Astrocyte of the hippocampus (primary cell): ENCODE measurements at places on chromosomes 3 and 15.

DNA sequence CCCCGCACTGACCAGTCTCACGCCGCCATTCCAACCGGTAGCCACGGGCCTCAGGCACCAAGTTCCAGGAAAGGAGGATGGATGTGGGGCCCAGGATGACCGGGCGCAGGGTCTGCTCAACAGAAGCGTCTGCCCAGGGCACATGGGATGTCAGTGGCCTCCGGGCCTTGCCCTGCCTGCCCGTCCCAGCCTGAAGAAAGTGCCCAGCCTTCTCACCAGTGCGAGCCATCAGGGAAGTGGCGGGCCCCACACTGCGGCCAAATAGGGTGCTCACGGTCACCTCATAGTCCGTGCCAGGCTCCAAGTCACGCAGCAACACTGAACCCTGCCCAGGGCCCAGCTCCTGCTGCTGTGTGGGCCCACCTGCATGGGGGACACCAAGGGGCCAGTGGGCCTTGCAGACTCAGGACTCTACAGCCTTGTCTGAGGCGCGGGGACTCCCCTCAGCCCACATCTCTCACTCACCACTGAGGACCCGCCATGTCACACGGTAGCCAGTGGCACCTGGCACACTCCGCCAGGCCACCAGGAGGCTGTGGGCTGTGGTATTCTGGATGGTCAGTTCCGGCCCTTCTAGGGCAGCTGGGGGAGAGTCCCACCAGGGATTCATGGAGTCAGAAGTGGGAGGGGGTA, 3.1 kb downstream of the COL7A1 start:
- no peak for DNase-seq

- no peak for DNase-seq
Measured at GRCh38 chr3:22159004-22159695, 408.1 kb upstream of the ZNF385D start.

GRCh38 chr3:180417241-180417640, 184.7 kb upstream of the TTC14 start:
- no peak for DNase-seq

DNA sequence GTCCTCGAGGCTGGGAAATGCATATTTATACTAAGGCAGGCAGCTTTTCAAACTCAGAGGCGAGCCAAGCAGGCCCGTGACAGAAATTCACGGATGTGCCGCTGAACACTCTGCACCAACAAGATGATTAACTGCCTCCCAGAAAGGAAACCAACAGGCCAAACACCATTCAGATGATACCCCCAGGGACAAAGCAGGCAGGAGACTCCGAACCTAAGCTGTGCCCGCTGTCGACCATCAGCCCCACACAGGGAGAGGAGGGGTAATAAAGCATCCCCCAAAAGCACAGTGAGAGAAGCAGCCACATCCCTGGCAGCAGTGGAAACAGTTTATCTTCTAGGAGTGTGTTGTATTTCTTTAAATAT, 31.8 kb downstream of the ADAMTS17 start:
- DNase-seq, result no peak

DNA sequence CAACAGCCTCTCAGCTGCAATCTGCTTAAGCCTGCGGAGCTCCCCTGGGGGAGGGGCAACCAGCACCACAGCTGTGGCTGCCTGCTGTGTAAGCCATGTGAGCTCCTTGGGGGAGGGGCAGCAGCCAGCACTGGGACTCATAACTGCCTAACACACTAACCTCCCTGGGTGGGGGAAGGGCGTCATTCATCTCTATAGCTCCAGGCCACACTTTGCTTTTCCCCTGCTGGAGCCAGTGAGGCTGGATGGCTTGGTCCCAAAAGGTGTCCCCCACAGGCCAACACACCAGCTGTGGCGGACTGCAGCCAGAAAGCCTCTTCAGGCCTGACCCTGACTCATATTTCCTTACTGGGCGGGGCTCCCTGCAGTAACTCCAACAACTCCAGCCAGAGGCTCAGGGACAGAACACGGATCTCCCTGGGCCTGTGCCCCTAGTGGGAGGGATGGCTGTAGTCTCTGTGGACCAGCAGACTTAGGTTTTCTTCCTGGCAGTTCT, 129.8 kb downstream of the PPM1L start:
- peak; percentile 6 for DNase-seq

DNA sequence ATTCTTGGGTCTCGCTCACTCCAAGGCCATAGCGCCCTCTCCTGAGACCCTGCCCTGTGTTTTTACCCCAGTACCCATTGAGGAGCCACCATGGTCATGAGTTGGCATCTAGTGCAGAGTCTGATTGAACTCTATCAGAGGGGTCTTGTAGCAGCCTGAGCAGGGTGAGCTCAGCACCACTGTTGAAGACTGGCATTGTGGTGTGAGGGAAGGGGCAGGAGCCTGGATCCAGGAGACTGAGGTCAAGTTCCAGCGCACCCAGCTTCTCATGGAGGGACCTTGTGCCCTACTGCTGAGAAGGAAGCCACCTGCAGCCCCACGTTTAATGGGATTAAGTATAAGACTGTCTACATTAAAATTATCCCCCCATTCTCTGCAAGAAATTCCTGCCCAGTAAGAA, 65.8 kb upstream of the LARS2 start:
- DNase-seq, result no peak

DNA sequence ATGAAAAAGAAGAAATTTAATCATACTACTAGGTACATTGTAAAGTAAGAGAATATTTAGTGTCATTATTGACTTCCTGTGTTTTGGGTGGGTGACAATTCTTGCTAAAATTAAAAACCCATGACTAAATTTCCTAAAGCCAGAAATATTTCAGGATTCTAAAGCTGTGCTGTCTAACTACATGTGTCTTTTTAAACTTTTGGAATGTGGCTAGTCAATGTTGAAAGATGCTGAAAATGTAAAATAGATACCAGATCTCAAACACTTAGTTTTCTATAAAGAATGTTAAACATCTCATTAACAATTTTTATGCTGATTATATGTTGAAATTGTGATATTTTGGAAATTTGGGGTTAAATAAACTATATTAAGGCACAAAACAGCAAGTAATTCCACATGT, 308.9 kb upstream of the TMCO5A start:
- no peak for DNase-seq

- no peak for DNase-seq
Measured at GRCh38 chr3:22907161-22907780, 295.9 kb upstream of the UBE2E2 start.

GRCh38 chr3:158748237-158748828, 16.1 kb upstream of the RARRES1 start:
- DNase-seq, result no peak

DNA sequence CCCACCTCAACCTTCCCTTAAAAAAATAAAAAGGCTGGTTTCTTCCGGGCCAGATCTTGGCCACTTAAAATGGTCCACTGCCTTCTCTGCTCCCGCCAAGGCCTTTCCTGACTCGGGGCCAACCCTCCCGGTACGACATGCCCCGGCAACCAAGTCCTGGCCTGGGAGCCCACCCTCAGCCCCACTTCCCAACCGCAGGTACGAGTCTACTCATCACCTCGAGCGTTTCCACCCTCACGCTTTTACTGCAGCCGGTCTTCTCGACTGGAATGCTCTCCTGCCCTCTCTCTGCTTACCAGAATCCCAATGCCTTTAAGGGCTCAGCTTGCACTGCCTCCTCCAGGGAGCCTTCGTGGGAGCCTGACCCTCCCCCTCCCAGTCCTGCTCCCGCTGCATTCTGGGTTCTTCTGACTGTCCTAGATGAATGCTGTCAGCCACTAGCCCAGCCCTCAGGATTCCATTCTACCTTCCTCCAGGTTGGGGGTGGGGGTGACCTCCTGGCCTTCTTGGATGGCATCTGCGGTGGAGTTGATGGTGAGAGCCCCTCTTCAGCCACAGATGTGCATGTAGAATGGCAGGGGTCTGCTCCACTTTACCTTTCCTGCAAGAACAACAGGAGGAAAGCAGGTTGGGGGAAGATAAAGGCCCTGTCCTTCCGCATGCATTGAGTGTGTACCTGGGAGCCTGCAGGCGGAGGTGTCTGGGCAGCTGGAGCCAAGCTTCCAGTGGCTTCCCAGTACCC, 1.1 kb upstream of the CSRNP1 start:
- no peak for DNase-seq

- peak; percentile 67 for DNase-seq
Measured at GRCh38 chr15:43998607-43999006, 171.8 kb downstream of the WDR76 start.

DNA sequence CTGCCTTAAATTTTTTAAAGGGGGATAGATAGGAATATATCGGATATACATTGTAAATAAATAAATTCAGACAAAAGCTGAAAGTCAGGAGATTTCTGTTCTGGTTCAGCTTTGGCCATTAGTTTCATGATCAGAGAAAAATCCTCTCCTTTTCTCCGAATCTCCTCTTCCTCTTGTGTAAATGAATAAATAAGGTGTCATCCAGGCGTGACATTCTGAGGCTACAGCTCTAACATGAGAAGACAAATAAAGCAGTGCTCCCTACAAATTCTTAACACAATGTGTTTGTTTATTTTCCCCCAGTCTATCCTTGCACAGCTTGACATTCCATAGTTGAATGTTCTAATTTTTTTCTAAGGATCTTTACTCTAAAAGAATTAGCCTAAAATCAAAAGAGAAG, 9.4 kb upstream of the MB21D2 start:
- DNase-seq, result no peak

DNA sequence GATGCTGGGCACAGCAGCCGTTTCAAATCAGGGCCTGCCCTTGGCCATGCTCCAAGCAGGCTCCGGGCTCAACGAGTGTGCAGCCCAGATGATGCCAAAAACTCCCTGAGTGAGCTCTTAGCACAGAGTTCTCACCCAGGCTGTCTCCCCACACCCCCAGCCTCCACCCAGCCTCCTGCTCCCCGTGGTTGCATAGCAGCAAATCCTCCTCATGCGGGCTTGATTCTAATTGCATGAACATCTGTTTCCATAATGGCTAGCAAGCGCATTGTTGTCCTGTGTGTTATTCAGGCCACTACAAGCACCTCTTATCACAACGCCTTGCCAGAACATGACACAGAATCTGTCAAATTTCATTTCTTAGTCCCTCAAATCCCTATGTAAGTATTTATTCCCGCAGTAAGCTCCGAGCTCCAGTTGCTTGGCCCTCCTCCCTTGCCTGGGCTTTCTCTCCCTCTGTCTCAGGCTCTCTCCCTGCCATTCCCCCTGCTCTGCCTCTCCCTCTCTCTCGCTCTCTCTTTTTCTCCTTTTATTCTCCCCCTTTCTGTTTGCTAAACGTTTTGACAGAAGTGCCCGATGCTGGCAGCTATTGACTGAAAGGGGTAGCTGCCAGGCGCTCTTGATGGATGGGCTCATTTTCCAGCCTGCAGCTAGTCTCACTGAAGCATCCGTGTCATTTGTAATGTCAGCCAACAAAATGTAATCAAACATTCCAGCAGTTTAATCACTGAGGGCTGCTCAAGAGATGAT, 306.5 kb downstream of the IL20RB start:
- no peak for DNase-seq

GRCh38 chr15:74208901-74209559, 6.4 kb upstream of the STRA6 start:
- DNase-seq, result peak; percentile 86

- peak; percentile 84 for DNase-seq
Measured at GRCh38 chr15:74322558-74323180, 44.8 kb downstream of the CYP11A1 start.

DNA sequence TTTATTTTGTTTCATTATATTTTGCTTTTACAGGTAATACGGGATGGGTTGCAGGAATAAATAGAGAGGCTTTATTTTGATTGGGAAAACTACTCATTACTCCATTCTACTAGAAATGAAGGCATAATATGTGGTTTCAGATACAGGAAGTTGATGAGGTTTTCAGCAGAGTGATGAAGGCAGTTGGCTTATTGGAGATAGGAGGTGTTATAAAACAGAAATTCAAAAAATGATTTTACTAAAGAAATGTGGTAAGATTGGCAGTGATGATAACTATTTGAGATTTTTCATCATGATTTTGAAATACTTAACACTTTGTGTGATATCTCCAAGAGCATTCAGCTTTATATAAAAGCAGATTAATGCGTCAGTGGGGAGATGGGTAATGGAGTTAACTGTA, 1445.7 kb upstream of the CADM2 start:
- DNase-seq, result no peak

DNA sequence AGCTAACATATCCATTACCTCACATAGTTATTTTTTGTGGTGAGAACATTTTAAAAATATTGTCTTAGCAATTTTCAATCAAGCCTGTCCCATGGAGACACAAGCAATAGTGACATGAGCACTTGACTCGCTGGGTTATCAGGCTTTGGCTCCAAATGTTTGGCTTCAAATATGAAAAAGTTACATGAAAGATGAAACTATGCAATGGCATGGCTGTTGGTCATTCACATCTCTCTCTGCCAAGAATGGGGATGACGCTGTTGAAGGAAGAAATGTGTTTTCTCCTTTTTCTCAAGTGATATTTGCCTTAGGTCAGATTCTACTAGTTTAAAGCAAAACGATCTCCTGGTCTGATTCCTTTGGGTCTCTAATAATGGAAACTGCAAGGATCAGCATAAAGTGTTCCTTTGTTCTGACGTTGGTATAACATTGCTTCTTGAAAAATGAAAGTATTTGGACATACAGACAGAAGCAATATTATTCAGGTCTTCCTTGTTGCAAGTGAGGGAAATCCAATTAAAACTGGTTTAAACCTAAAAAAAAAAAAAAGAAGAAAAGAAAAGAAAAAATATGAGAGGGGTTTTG, 71.2 kb downstream of the SSUH2 start:
- no peak for DNase-seq

GRCh38 chr3:112685420-112685819, 44.5 kb upstream of the CCDC80 start:
- DNase-seq, result peak; percentile 7

DNA sequence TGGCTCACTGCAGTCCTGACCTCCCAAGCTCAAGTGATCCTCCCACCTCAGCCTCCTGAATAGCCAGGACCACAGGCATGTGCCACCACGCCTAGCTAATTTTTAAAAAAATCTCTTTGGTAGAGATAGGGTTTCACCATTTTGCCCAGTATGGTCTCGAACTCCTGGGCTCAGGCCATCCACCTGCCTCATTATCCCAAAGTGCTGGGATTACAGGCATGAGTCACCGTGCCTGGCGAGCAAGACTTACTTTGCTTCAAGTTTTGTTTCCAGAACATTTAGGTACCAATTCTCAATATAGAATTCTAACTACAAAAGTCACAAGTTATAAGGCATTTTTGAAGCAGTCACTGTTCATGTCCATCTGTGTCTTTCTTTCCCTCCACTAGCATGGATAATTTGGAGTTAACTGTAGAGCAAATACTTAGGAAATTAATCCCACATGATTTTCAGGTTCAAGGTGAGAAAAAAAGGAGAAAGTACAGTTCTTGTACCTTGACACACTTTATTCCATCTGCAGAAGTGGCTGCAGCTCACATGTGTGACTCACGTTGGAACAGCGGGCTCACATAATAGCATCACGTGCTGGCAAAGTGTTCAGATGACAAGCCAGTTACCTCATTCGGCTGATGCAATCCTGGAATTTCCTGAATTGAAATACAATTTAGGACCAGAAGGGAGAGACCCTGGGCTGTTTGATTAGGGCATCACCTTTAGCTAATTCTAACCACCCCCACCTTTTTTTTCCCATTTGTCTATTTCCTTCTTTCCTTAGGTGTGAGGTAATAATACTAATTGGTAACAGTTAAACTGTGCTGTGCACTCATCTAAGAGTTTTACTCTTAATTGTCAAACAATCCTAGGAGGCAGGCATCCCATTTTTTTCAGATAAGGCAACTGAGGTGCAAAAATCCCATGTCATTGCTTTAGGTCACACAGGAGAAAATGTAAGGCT, 46.9 kb upstream of the NEDD4 start:
- DNase-seq, result peak; percentile 95
